ENCODE measurements at places on chromosomes 2 and 18.

GRCh38 chr2:44291281-44292248 lies 16.3 kb downstream of the SLC3A1 start:
- peak; percentile 86 for DNase-seq

GRCh38 chr2:165897074-165897473 lies 56.5 kb downstream of the TTC21B start:
- DNase-seq = no peak

- DNase-seq = no peak
Observed at GRCh38 chr2:223865124-223865523, 27.7 kb upstream of the AP1S3 start.

DNA sequence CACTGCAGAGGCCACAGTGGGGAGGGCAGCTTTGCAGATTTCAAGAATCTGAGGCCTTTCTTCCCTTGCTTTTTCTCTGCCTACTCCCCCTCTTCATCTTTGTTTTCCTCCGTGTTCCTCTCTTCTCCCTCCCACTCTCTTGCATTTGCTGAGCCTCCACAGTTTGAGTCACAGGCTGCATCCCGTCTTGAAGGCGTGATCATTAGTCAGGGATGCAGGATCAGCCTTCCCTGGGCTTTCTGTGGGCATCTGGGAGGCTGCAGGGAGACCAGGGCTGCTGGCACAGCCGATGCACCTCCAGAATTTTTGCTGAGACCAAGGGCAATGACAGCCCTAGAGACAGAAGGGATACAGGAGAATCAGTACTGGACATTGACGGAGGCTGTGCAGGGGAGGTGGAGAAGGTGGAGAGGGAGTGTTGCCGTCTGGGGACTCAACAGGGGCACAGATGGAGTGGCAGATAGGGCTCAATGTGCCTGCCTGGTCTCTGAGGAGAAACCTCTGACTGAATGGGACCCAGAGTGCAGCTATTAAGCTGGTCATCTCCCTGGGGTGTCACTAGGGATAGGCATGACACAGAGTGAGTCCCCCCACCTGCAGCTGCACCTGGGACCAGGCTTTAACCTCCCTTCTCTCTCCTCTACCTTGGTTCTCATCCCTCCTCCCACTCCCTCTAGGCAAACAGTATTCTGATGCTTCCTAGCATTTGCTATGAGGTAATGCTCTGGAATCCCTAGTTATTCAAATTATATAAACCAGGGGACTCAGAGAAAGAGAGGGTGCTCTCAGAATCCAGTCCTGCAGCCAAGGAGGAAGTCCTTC lies 29.0 kb upstream of the DNAJC27 start:
- DNase-seq = peak; percentile 23

GRCh38 chr2:235413064-235413463 lies 80.8 kb upstream of the AGAP1 start:
- no peak for DNase-seq

- no peak for DNase-seq
Observed at GRCh38 chr2:182949572-182950189, 83.2 kb upstream of the FRZB start.

- DNase-seq = no peak
Observed at GRCh38 chr2:201436141-201436540, 15.1 kb downstream of the TRAK2 start.

DNA sequence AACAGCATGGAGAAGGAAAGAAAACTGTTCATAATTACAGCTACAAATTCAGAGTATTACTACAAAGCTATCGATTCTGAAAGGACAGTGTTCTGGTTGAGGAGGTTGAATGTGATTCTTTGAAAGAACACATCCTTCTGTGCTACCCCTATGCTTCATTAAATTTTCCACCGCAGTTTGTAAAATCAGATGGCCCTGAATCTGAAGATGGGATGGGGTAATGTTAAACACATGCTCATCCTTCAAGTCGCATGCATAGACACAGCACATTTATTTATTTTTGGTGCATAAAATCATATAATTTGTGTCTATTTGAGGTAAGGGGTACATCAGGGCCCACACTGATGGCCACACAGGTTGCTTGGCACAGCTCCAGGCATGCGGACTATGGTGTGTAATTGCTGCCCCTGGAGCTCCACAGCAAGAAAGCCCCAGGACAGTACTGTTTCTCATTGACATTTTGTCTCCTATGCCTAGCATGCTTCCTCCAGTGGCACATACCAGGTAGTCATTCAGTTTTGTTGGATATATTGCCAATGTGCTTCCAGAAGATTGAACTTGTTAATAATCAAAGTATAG lies 238.8 kb upstream of the TANK start:
- DNase-seq = no peak

GRCh38 chr2:133710613-133711012 lies 142.3 kb upstream of the NCKAP5 start:
- peak; percentile 26 for DNase-seq

GRCh38 chr18:57755473-57756067 lies 47.5 kb downstream of the ATP8B1 start:
- no peak for DNase-seq

GRCh38 chr2:31969178-31969577 lies 41.6 kb downstream of the MEMO1 start:
- DNase-seq = no peak
